ENCODE measurements at places on chromosomes 13 and 19.

GRCh38 chr13:24273926-24274325, 35.5 kb upstream of the C1QTNF9 start:
- DNase-seq = no peak

DNA sequence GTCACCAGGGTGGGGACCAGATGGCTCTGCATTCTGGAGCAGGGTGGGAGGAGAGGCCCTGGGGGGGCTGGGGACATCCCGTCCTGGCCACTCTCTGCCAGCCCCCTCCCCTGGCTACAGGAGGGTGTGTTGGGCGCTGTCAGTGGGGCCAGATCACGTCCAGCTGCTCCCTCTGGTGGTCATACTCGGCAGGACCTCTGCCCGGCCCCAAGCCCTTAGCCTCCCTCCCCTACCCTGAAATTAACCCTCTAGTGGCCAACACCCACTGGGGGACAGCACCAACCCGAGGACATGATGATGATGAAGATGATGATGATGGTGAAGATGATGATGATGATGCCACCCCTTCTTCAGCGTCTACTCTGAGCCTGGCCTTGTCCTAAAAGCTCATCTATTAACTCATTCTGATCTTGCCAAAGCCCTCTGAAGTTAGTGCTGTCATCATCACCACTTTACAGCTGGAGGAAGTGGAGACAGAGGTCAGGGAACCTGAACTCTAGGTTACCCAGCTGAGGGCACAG, 590 bp upstream of the LGI4 start:
- DNase-seq = no peak

- no peak for DNase-seq
Measured at GRCh38 chr13:42279986-42280385, 8.0 kb downstream of the AKAP11 start.

- DNase-seq = no peak
Measured at GRCh38 chr13:27574661-27575060, 45.7 kb downstream of the LNX2 start.

DNA sequence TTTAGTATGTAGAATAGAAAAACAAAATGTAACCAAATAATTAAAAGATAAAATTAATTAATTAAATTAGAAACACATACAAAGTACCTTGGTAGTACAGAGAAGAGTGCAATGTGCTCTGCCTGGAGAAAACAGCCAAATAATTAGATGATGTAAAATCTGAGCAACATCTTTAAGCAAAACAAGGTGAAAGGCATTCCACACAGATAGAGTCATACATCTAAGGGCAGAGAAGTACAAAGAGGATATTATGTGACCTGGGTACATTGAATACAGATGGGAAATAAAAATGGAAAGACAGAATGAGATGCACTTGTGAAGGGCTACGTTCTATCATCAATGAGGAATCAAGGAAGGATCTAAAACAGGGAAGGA, 25.2 kb upstream of the FNDC3A start:
- DNase-seq = no peak

DNA sequence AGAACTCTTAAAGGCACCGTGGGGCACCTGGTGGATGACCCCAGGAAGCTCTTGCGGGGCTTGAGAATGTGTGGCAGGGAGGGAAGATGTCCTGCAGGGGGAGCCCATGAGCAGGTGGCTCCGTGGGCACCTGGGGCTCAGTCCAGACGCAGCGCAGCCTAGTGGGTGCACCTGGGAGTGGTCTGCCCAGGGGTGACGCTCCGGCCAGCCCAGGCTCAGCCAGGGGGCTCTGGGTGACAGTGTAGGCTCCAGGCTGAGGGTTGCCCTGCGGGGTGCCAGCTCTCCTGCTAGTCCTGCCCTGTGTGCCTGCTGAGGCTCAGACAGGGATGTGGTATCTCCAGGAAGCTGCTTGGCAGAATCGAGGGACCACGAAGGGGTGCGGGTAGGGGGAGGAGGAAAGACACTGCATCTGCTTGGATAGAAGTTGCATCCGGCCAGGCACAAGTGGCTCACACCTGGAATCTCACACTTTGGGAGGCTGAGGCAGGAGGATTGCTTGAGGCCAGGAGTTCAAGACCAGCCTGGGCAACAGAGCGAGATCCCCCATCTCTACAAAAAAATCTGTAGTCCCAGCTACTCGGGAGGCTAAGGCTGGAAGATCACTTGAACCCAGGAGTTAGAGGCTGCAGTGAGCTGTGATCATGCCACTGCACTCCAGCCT, 15.0 kb upstream of the PGLS start:
- DNase-seq = no peak

GRCh38 chr19:3669082-3669946, 31.0 kb downstream of the PIP5K1C start:
- DNase-seq = no peak

Measured in renal cortex interstitium (tissue), 15 donors.